ENCODE measurements at places on chromosomes 4 and X.

GRCh38 chr4:108729731-108730130 is 33.1 kb downstream of the ETNPPL start:
- no peak for DNase-seq

- no peak for DNase-seq
These were observed 544.9 kb downstream of the ANKRD50 start for GRCh38 chr4:124167602-124168001.

DNA sequence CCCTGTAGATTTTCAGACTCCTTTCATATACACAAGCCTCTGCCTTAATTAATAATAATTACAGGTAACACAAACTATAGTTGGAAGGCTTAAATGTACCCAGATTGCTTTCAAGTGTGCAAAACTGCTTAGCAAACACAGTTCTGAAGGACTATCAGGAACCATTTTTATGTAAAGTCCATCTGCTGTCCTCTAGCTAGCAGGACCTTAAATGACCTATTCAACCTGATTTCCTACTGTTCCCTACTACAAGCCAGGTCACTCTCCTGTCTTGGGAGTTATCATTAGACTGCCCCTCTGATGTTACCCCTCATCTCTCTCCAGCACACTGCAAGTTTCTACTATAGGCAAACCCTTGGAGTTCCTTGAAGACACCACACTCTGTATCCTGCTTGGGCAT is 157.3 kb downstream of the GBA3 start:
- no peak for DNase-seq

- no peak for DNase-seq
These were observed 420.6 kb downstream of the SPRY1 start for GRCh38 chr4:123817025-123817688.

- DNase-seq = no peak
These were observed 652 bp downstream of the SRPX start for GRCh38 chrX:38220024-38220414.

DNA sequence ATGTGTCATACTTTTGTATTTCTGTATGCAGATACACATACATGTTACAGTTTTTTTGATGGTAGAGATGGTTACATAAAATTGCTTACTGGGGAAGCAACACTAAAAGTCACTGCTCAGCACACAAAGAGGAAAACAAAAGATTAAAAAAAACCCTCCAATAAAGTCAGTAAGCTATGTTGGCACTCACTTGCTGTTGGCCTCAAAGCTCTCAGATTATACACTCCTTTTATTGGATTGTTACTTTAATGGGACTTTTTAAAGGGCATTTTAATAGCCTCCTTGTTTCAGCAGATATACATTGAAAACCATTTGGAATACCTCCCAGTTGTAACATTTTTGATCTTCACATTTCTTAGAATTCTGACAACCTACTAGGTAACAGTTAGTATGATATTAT is 222.0 kb upstream of the HHIP start:
- no peak for DNase-seq

- no peak for DNase-seq
These were observed 213.6 kb downstream of the PALLD start for GRCh38 chr4:168710353-168710946.

DNA sequence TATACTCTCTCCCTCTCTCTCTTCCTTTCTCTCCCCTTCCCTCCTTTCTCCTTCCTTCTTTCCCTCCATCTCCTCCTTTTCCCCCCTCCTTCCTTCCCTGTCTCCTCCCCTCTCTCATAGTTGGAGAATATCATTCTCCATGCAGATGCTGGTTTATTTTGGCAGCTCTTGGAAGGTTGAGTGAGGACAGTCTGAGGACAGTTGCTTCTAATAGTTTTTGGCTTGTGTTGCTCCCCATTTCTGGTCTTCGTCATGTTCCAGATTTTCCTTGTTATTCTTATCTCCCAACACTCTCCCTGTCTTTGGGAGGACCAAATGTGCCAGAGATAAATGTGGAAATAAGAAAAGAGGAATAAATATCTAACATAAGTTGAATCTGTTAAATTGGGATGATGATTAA is 263.0 kb downstream of the FRMPD4 start:
- no peak for DNase-seq

DNA sequence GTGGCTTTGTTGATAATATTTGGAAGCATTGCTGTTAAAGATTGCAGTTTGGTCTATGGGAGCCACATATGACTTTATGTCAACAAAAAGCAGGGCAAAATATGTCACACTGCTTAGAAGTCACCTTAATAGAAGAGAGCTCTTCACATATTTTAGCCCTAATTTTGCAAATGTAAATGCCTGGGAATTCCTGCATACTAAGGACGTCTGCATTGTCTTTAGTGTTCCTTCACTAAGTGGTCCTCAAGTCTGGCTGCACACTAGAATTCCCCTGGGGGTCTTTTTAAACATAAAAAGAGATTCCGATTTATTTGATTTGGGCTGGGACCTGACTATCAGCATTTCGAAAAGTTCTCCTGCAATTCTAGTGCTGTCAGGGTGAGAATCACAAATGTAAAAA is 495.1 kb upstream of the FAM241A start:
- no peak for DNase-seq

GRCh38 chr4:58163156-58163555 is 1053.0 kb upstream of the IGFBP7 start:
- DNase-seq = no peak

DNA sequence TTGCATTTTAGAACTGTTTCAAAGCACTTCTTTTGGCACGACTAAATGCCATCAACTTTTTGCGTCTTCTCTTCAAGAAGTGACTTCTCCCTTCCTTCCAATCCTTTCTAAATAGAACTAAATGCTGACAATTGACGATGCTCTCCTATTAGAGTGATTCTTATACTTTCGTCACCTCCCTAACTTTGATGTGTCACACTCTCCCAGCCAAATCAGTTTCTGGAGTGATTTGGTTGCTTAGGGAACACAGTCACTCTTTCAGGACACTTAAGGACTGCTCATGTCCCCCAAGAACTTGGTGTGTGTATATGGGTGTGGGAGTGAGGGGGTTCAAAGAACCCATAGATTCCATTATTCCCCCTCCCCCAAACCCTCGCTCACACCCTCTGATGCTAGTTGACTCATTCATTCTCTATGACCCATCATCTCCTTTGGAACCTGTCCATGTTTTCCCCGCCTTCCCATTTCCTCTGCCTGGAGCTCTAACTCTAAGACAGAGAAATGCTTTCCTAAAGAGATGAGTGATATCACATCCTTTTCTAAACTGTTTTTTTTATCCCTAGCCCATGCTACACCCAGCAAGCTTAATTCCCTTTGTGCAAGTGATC is 26.8 kb upstream of the AREG start:
- no peak for DNase-seq

- no peak for DNase-seq
These were observed 11.6 kb downstream of the IL15 start for GRCh38 chr4:141647966-141648365.

DNA sequence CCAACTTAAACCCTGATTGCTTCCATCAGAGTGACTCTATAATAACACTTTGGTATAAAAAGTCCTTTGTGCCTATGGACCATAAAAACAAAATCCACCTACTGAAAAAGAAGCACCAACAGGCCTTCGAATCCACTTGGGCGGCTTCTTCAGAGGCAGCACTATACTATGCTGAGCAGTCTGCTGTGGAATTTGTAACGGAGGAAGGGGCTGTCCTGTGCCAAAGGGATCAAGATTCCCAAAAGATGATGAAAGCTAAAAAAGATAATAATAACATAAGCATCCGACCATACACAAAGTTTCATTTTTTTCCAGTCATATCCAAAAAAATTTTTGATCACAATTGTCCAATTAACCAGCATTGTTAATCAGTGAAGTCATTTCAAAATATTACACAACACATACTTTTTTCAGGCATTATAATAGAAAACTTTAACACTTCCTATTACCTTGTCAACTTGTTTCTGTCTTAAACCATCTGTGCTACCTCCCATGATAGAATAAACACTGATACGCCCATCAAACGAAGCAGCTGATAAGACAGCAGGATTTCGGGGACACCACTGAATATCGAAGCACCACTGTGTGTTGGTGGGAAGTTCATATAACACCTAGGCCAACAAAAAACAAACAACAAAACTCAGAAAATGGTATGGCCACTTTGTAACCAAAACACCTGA is 24.1 kb downstream of the SEC31A start:
- no peak for DNase-seq

DNA sequence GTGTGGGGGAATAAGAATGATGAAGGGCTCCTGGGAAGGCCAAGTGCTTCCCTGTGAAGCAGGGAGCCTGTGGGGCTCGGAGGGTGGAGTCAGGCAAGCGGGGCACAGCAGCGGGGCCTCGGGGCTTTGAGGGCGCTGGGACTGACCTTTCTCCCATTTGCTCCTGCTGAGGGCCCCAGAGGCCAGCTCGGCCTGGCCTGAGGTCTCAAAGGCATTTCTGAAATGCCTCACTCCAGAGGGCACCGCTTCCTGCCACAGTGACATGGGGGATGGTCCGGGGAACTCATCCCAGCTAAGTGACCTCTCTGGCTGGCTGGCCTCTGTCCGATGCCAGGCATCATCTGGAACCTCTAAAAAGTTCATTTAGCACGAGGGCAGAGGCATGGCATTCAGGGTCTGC is 98.8 kb upstream of the STX18 start:
- DNase-seq = no peak

DNA sequence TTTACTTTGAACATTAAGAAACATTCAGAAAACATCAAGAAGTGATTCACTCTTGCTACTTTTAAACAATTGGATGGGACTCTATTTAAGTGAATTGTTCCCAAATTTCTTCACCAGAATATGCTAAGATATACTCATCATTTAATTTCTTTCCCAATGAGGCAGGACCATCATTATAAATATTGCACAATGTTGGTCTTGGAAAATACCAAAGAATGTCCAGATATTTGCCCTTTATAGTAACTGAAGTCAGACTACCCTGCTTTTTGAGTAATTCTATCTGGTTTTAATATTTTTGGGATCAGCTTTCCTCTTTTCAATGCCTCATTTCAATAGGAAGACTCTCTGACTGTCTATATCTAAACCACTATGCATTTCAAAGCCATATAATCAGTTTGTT is 129.4 kb upstream of the TENM3 start:
- DNase-seq = no peak

GRCh38 chr4:152988721-152989553 is 52.8 kb downstream of the FHDC1 start:
- no peak for DNase-seq

GRCh38 chr4:185566425-185566824 is 31.1 kb upstream of the PDLIM3 start:
- DNase-seq = no peak

GRCh38 chr4:162847945-162848549 is 318.6 kb downstream of the NAF1 start:
- no peak for DNase-seq

DNA sequence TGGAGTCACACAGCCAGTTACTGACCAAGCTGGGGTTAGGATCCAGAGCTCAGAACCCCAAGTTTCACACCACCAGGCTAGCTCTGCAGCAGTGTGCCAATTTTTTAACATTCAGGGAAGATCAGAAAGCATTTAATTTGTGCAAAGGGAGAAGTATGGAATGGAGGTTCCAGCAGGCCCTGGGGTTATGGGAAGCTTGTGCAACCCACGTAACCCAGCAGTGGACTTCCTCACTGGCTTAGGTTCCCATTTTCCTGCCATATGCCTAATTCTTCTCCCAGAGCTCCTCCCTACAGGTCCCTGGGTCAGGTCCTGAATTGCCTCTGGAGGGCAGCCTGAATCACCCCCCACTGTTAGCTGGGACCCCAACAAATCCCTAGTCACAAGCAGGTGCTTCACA is 14.0 kb downstream of the APLN start:
- no peak for DNase-seq

- DNase-seq = no peak
These were observed 311.9 kb downstream of the OPHN1 start for GRCh38 chrX:68121371-68121770.

DNA sequence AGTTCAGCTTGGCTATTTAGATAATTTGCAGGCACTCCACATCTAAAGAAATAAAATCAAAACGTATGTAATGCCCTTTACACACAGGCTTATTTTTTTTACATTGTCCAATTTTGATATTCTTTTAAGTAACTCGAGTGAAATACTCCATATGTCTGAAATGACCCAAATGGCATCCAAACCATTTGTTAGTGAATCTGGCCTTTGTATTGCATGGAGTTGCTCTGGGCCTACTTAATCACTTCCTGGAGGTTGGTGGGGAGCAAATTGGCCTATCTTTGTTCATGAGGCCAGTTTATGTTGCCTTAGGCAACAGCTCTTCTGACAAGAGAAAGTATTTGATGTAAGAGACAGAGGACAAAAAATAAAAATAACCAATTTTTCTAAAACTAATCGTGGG is 47.6 kb upstream of the TMEM131L start:
- no peak for DNase-seq

GRCh38 chr4:26356081-26356501 is 35.3 kb downstream of the RBPJ start:
- no peak for DNase-seq

DNA sequence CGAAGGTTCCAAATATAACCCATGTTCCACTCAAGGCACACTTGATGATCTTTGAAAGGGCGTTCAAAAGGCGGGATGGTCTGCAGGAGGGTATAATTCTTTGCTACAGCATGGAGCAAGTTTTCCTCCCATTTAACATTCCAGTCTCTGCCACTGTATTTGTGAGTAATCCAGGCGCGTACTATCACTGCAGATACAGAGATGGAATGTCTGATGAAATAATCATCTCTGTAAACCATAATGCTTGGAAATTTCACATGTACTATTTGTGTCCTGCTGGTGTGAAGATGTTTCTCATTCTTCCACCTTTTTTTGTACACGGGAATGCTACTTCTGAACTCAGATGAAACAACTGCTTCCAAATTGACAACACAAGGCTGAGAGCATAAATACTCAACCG is 15.5 kb downstream of the SEL1L3 start:
- DNase-seq = no peak

DNA sequence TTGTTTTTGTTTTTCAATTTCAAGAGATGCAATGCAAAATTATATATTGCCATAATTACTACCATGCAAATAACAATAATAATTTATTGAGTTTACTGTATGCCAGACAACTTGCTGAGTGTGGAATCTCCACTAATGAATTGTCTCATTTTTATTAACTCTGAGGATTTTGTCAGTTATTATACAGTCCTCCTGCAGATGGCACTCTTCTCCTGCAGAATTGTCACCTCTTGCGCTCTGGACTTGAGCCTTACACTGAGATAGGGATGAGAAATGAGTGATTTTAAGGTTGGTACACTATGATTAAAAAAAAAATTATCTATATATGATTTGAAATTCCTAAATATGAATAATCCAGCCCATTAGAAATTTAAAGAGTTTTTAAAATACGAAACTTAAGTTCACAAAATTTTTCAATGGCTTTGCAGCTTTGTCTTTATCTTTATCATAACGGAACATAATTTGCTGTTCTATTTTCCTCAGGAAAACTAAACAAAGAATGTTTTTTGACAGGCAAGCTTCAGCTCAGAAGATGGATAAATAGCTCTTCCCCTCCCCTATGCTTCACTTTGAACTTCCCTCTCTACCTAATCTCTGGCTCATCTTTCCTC is 12.7 kb upstream of the PAQR3 start:
- no peak for DNase-seq

GRCh38 chrX:7346021-7346420 is 198.1 kb upstream of the PUDP start:
- DNase-seq = no peak

Measured in GOT3 (cell line).